ENCODE measurements at places on chromosomes 5 and 9. TPM values are rescaled to one million over a fixed set of nuclear protein-coding genes. Genes with fewer than 3 reads are reported as not detected.

The ZNF474 gene
- not detected for total RNA-seq

The PCDHB12 gene
- total RNA-seq: 2.8 TPM

The ANXA2R gene
- total RNA-seq: 4.8 TPM

The CAMLG gene
- 27.0 TPM for total RNA-seq

GRCh38 chr5:138716456-138716924 is 36.7 kb upstream of the CTNNA1 start:
- no peak overlapping the region for H3K4me3 ChIP-seq
- no peak for DNase-seq
- no peaks in the 10 kb centered on the region for H3K4me1 ChIP-seq
- H3K27ac ChIP-seq: no peak overlapping the region
- no peaks in the 10 kb centered on the region for H3K36me3 ChIP-seq

DNA sequence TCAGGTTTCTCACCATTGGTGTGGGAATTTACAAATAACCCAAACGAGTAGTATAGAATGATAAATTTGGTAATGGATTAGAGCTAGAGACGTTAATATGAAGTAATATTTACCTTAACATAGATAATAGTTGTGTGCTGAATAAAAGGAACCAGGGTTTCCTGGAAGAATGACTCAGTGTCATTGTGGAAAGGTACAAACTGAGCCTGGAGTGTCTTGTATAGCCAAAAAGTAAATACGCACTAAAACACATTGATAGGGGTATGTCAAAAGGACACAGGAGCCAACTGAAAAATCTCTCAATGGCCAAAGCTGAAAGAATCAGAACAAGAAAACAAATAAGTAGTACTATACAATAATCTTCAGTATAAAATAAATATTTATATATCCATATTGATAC is 363.5 kb downstream of the SLCO4C1 start:
- H3K27me3 ChIP-seq: no peaks in the 10 kb centered on the region
- DNase-seq: no peak
- H3K4me3 ChIP-seq: no peak overlapping the region
- no peaks in the 10 kb centered on the region for H3K36me3 ChIP-seq
- H3K27ac ChIP-seq: no peak overlapping the region

DNA sequence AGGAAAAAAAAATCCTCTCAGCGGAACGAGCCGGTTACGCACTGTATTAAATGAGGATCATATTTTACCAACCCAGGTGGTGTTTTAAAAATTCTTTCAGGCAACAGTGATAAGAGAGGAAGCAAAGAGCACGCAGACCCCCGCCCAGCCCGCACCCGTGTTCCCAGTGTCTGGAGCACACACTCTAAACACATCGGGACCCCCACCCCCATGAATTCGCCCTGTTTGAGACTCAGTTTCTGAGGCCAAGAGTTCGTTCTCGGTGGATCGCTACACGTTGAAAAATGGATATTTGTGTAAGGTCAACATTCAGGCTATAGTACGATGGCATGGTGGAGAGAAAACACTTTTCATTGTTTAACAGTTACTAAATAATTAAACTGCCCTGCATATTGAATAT is 196.3 kb downstream of the MEF2C start:
- no peak overlapping the region for H3K4me3 ChIP-seq
- peaks cover 10% of the 10 kb centered on the region for H3K4me1 ChIP-seq
- no peaks in the 10 kb centered on the region for H3K36me3 ChIP-seq
- H3K27ac ChIP-seq: no peak overlapping the region

- H3K27me3 ChIP-seq: no peaks in the 10 kb centered on the region
- H3K4me3 ChIP-seq: peak overlapping the region; percentile 52
- H3K36me3 ChIP-seq: no peaks in the 10 kb centered on the region
These were observed 3.4 kb upstream of the CNTRL start for GRCh38 chr9:121071370-121071755.

DNA sequence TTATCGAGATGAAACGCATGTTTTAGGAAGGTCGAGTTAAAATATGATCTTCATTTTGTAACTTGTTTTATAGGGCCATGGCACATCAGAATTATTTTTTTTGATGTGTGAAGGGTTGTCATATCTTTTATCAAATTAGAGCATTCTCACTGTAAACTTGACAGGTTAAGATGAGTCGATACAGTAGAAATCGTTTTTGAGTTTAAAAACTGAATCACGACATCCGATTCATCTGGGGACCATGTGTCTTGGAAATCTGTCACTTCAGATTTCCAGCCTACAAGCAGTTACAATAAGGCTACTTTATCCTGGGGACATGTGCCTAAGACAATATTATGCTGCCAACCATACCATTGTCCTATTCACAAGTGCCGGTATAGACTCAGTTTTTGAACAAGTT is 136.2 kb downstream of the ALDH1A1 start:
- H3K4me1 ChIP-seq: no peaks in the 10 kb centered on the region
- no peak for DNase-seq
- H3K27me3 ChIP-seq: no peaks in the 10 kb centered on the region
- no peak overlapping the region for H3K4me3 ChIP-seq
